ENCODE measurements at places on chromosomes 6 and 20.

- no peak for DNase-seq
Measured at GRCh38 chr6:140182821-140183220, 808.4 kb upstream of the CITED2 start.

- no peak for DNase-seq
Measured at GRCh38 chr6:99384507-99384906, 9.5 kb downstream of the COQ3 start.

DNA sequence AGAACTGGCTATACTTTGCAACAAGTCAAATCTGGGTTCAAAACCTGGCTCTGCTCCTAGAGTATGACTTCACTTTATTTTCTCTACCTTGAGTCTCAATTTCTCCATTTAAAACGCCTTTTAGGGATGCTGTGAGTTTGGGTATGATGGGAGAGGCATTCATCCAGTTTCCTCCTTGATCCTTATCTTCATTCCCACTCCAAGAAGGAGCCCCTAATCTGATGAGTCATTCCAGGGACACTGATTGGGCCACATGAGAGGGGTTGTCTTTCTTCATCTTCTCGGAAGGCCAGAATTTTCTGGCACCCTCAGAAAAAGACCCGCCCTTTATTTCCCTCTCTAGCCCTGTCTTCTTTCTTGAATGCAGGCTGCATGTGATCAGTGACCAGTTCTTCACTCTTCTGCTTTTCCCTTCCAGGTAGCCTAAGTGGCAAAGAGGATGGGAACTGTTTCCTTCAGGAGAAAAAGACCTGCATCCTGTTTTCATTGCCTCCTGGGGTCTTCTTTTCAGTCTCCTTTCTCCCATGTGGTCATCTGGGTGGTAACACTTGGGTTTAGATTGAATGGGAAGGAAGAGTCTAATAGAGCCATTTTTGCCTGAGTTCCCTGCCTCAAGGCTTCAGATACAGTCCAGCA is 32.1 kb upstream of the PNRC1 start:
- DNase-seq, result no peak

DNA sequence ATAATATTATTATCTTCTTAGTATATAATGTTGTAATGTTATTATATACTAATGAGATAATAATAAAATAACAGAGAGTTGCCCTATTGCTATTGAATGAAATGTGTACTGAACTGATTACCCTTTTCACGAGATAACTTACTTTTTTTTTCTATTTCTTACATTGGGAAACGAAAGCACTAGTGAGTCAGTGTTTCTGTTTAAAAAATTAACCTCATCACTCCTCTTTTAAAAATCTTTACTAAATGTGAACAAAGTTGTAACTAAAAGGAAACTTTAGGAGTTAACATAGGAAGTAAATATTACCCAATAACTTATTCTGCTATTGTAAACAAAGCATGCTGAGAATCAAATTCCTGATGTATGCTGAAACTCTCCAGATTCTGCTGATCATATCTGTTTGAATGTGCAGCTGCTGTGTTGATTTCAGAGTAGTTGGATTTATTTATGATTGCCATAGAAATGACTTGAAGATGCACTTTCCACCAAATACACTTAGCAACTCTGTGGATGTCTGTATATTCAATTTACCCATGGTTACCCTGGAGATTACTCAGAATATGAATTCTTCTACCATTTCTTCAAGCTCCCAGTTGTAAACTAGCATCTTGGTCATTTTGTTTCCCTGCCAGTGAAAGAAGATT is 523.4 kb downstream of the TENT5A start:
- DNase-seq, result no peak

DNA sequence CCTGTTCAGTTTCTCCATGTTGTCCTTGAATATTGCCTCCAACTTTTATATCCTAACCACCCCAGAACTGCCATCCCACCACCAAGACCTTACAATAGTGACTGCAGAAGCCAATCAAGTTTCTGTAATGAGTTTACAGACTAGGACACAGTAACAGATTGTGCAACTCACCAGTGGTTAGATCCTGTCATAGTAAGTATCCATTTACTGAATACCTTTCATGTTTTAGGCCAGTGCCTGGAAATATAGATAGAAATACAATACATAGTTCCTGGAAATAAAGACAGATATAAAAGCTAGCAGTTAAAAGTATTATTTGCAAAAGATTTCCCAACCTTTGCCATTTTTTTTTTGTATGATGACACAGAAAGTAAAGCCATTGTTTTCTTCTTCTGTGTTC is 471.8 kb upstream of the BTBD3 start:
- no peak for DNase-seq

- no peak for DNase-seq
Measured at GRCh38 chr6:159914565-159914923, 23.8 kb downstream of the MAS1 start.

GRCh38 chr20:60063048-60063451 is 104.8 kb downstream of the CDH26 start:
- no peak for DNase-seq

DNA sequence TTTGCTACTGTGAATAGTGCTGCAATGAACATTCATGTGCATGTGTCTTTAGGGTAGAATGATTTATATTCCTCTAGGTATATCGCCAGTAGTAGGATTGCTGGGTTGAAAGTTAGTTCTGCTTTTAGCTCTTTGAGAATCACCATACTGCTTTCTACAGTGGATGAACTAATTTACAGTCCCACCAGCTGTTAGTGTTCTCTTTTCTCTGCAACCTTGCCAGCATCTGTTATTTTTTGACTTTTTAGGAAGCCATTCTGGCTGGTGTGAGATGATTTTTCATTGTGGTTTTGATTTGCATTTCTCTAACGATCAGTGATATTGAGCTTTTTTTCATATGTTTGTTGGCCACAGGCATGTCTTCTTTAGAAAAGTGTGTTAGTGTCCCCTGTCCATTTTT is 40.0 kb downstream of the PLG start:
- no peak for DNase-seq

GRCh38 chr6:56073315-56073714 is 174.1 kb downstream of the COL21A1 start:
- no peak for DNase-seq

- no peak for DNase-seq
Measured at GRCh38 chr6:5749651-5750215, 257.0 kb downstream of the NRN1 start.

DNA sequence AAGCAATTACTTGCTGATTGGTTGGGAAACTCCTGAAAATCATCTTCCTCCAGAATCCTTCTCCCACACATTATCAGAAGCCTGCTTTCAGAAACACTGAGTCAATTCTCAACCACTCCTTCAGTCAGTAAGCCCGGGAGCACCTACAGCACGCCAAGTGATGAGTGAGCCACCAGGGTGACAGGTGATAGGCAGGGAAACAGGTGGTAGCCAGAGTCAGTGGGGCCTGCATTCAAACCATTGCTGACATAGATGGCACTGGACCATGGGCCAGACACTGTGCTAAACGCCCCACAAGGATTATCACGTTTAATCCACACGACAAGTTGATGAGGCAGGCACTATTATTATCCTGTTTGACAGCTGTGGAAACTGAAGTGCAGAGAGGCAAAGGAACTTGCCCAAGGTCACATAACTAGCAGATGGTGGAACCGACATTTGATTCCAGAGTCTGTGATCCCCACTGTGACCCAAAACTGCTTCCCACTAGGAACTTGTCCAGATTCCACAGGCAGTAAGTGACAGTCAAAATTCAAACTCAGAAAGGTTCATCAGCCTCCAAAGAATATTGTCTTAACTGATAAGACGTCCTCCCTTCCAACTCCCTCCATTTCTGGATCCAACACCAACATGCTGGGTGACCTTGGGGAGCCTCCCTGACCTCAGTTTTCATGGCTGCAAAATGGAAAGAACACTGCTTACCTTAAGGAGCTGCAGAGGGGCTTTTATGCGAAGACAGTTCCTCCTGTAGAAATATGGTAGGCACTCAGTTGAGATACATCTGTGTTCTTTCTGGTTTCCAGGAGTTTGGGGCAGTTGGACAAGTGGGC is 23.9 kb upstream of the TOP1 start:
- no peak for DNase-seq

GRCh38 chr6:164109770-164110140 is 695.2 kb downstream of the QKI start:
- no peak for DNase-seq

DNA sequence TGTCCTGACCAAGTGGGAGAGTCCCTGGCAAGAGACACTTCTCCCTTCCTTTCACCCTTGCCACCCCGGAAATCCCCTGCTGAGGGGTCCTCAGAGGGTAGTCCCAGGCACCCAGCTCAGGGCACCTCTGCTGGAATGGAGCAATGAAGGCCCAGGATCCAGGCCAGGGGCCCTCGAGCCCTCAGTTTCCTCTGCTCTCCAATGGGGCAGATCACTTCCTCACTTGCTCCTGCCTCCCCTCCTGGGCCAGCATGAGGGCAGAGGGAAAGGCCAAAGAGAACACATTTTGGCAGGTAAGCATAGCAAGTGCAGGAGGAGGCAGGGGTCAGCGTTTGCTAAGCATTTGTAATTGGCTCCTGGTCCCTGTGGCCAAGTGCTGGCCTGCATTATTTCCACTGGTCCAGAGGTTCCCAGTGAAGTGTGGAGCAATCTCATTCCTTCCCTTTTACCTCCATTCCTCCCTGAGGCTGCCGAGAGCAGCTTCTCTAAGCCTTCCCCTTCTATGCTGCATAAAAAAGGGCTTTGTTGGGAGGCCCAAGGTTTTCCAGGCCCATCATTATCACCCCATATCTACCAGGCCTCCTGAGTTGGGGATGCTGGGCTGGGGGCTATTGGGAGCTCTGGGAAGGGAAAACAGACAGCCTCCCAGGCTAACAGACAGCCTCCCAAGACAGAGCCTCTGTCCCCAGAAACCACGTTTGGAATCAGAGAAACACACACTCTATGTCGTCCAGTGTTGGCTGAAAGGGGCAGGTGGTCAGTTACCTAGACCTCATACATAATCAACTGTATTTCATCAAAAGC is 28.8 kb upstream of the VEGFA start:
- no peak for DNase-seq

- DNase-seq, result no peak
Measured at GRCh38 chr20:62752671-62753501, 43.4 kb upstream of the MRGBP start.

DNA sequence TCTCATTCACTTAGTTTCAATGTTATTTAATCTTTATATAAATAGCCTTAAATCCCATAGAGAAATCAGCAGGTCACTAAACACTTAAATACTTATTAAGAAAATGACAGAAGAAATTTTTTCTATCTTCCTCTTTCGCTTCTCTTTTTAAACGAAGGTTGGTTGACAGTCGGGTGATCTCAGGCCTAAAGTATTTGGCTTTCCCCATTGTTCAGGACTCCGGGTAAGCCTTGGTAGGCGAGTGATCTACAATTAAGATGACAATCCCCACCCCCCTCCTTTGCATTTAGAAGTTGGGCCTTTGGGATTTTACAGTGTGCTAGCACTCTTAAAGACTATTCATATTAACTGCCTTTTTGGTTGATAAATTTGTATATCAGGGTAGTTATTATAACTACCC is 19.7 kb upstream of the UTRN start:
- no peak for DNase-seq

Measured in activated naive CD4-positive, alpha-beta T cell (primary cell).